ENCODE measurements at places on chromosomes 12 and 14.

- no peak for DNase-seq
Observed at GRCh38 chr12:12835378-12836146, 22.4 kb downstream of the DDX47 start.

- no peak for DNase-seq
Observed at GRCh38 chr14:68523989-68524725, 268.7 kb downstream of the ZFP36L1 start.

- no peak for DNase-seq
Observed at GRCh38 chr14:104066719-104067295, 18.7 kb upstream of the ASPG start.

DNA sequence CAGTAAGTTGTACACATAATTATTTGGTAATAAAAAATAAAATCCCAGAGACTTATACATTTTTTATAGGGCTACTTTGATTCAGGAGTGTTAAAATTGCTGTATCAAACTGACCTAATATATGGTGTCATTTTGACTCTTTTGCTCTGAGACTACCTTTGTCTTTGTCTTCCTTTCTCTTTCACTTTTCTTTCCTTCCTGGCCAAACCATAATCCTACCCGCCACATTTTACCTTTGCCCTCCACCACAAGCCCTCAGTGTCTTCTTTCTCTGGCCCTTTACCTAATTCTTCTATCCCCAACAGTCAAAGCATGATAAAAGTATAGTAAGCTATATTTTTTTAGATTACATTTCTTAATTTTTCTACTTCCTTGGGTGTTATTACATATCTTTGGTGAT, 62.0 kb downstream of the CAND1 start:
- DNase-seq, result no peak

DNA sequence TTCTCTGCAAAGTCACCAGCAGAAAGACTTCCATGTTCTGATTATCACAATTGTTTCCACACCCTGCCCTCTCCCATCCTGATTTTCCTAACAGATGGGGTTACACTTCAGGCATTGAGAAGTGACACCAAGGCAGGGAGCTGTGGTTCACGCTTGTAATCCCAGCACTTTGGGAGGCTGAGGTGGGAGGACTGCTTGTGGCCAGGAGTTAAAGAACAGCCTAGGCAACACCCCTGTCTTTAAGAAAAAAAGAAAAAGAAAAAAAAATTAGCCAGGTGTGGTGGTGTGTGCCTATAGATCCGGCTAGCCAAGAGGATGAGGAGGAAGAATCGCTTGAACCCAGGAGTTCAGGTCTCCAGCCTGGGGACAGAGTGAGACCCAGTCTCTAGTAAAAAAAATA, 5.2 kb downstream of the PPP1CC start:
- no peak for DNase-seq

DNA sequence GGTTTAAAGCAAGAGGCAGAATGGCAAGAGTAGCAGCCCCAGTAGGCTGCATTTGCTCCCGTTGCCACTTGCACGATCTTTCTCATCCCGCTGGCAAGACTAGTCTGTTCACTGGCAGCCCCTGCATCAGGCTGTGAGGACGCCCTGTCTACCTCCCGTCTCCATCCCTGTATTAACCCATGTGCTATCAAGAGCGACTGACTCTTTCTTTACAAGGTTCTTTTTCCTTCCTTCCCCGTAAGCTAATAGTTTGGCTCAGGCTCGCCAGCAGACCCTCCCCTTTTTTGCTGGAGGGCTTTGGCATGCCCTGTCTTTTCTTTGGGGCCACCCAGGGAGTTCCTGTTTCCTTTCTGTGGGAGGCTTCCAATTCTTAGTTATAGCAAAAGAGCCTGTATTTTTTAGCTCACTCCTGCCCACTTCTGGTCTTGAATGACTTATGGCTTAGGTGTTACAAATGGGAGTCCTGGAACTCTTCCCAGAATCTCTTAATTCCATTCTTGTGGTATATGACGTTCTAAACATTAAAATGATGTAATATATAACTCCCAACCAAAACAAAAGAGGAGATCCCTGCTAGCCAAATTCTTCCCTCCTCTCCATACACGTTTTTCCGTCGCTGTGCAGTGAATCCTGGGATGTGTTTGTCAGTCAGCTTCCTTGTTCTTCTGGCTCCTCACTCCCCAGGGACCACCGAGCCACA, 149.0 kb downstream of the PRKCH start:
- peak; percentile 99 for DNase-seq

GRCh38 chr12:28908646-28909045, 240.4 kb upstream of the FAR2 start:
- no peak for DNase-seq

DNA sequence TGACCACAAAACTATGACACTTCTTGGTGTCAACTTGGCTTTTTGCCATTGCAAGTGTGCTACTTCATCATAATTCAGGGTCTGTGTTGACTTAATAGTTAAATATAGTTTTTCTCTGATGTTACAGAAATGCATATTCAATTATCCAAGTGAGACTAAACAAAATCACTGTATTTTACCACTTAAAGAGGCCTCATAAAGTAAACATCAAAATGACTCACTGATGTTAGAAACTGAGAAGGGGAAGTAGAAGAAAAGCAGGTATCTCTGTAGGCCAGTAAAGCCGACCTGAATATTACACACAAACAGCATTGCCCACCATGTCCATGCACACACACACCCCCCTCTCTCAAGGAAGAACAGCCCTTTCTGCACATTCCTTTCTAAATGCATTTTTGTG, 55.4 kb downstream of the RPAP3 start:
- DNase-seq, result peak; percentile 32
